SJSA1 (cell line): ENCODE measurements at places on chromosomes 11 and 22.
A peak's percentile ranks its signal among the peaks of the same experiment; 100 is the strongest.

DNA sequence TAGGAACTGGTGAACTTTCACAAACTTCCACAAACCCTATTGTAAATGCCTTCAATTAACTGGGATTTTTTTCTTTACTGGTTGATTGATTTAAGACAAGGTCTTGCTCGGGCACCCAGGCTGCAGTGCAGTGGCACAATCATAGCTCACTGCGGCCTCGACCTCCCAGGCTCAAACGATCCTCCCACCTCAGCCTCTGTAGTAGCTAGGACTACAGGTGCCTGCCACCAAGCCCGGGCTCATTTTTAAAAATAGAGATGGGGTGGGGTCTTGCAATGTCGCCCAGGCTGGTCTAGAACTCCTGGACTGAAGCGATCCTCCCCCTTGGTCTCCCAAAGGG lies 35.7 kb upstream of the POLA2 start:
- no peak for DNase-seq

- no peak for DNase-seq
These were observed 241.8 kb upstream of the ARHGAP42 start for GRCh38 chr11:100445231-100445735.

GRCh38 chr22:32615874-32616564 lies 141.4 kb downstream of the FBXO7 start:
- DNase-seq, result no peak

DNA sequence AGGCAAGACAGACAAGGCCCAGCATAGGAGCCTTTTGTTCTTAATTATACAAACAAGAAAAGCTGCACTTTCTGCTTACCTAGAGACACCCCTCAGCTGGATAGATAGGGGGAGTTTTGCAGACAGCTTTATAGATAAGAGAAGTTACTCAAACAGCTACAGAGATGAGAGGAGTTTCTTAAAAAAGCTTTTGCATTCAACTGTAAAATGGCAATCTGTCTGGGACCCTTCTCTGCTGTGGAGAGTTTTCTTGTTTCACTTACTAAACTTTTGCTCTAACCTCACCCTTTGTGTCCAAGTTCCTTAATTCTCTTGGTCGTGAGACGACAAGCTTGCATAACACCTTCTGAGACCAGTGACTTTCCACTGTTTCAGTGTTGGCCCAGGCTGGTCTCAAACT lies 103.8 kb upstream of the CHORDC1 start:
- no peak for DNase-seq

- no peak for DNase-seq
These were observed 130.9 kb upstream of the CCDC179 start for GRCh38 chr11:22991196-22991595.

- no peak for DNase-seq
These were observed 7.6 kb upstream of the VPS37C start for GRCh38 chr11:61168800-61169199.

DNA sequence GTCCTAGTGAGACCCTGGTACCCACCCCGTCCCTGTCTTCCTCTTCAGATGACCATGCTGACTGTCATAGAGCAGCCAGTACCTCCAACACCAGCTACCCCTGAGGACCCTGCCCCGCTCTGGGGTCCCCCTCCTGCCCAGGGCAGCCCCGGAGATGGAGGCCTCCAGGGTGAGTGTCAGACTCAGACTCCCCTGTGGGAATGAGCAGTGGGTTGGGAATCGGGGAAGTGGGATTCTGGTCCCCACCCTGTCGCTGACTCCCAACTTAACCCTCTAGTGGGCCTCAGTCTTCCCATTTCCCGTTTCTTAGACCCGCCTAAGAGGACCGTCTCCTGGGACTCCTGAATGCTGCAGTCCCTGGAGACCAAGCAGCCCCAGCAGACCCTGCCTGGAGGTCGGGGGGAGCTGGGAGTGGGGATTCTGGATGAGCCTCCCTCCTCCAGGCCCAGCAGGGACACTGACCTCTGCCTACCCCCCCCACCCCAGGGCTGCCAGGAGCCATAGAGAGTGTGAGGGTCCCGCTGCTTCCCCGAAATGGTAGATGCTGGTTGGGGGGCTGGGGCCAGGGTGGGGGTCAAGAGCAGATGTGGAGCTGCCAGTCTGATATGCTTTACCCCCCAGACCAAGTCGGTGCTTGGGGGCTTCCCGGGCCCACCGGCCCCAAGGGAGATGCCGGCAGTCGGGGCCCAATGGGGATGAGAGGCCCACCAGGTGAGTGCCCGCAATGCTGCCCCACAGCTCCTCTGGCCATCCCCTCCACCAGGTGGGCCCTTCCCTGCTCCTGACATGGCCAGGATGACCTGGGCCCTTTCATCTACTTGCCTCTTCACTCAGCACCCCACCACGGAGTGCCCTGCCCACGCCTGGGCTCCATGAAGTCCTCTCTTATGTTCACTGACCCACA lies 25.5 kb downstream of the EMID1 start:
- DNase-seq, result no peak

GRCh38 chr22:38135133-38135706 lies 24.7 kb upstream of the BAIAP2L2 start:
- peak; percentile 87 for DNase-seq

DNA sequence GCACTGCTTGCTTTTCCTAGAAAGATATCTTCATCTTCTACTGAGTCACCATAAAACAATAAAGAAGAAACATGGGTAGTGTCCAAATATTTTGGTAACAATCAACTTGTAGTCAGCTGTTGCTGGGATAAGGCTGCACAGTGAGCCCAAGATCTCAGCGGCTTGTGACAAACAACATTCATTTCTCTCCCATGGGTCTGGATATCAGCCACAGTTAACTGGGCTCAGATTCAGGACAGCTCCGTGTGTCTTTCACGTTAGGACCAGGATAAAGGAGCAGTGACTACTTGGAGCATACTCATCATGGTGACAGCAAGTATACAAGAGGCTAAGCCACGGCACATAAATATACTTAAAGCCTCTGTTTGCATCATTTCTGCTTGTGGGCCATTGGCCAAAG lies 27.9 kb upstream of the GRK3 start:
- no peak for DNase-seq

- DNase-seq, result no peak
These were observed 65.8 kb upstream of the CECR2 start for GRCh38 chr22:17303441-17303839.

GRCh38 chr11:69078930-69079605 lies 30.3 kb downstream of the TPCN2 start:
- no peak for DNase-seq

GRCh38 chr11:19821412-19821875 lies 108.8 kb downstream of the NAV2 start:
- DNase-seq, result no peak

DNA sequence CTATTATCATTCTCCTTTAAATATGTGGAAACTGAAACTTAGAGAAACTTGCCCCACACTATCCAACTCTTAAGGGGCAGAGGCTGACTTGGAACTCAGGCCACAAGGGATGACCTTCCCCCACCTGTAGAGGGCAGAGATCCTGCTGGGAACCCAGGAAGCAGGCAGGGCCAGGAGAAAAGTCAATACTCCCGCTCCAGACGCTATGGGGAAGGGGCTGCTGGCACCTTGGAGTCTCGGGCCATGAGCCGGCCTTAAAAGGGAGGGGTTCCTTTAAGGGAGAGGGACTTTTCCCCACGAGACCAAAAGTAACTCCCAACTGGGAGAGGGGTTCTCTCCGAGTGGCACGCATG lies 620 bp upstream of the ANO5 start:
- no peak for DNase-seq

GRCh38 chr11:124294687-124295086 lies 19.1 kb downstream of the OR8D1 start:
- DNase-seq, result no peak

GRCh38 chr11:2256951-2257700 lies 13.3 kb downstream of the ASCL2 start:
- no peak for DNase-seq

GRCh38 chr11:9982127-9982795 lies 311.8 kb downstream of the SBF2 start:
- no peak for DNase-seq

DNA sequence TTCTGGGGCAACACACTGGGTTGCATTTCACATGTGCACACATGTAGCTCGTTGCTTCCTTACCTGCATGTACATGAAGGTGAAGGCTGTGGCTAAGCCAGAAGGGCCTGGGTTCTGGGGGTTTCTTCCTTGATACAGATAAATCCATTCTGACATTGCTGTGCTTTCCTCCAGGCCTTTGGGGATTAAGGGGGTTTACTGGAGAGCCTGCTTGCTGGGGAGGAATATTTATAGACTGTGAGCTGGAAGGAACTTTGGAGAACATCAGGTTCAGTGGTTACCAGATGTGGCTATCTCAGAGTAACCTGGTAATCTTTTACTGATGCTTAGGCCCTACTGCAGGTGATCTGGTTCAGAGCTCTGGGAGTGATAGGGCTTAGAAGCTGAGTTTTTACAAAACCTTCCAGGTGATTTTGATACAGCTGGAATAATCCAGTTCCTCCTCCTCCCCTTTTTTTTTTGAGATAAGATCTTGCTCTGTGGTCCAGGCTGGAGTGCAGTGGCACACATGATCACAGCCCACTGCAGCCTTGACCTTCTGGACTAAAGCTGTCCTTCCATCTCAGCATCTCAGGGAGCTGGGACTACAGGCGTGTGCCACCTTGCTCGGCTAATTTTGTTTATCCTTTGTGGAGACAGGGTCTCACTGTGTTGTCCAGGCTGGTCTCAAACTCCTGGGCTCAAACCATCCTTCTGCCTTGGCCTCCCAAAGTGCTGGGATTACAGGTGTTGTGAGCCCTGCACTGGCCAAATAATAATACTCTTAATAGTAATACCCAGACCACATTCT lies 19.9 kb downstream of the ACO2 start:
- DNase-seq, result no peak

- no peak for DNase-seq
These were observed 11.1 kb downstream of the SREBF2 start for GRCh38 chr22:41844036-41844435.

DNA sequence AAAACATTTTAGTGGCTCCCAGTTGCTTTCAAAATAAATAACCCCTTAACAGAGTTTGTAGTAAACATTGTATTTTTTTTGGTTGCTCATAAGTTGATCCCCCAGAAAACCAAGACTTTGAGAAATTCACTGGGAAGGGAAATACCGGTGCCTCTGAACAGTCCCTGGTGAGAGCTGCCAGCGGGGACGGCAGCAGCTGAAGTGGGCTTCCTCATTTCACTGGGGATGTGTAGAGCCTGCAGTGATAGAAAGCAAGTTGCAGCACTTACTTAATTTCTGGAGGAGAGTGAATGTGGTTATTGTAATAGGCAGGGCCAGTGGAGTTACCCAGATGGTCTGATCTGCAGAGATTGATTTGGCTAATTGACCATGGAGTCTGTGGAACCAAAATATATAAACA lies 18.6 kb upstream of the MCHR1 start:
- DNase-seq, result no peak

DNA sequence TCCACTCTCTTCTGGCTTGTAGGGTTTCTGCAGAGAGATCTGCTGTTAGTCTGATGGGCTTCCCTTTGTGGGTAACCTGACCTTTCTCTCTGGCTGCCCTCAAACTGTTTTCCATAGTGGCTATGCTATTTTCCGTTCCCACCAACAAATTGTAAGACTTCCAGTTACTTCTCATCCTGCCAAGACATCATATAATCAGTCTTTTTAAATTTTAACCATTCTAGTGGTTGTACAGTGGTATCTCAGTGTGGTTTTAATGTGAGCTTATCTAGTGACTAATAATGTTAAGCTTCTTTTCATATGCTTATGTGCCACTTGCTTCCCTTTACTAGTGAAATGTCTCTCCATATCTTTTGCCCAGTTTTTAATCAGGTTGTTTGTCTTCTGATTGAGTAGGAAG lies 13.6 kb upstream of the TRIM29 start:
- no peak for DNase-seq

DNA sequence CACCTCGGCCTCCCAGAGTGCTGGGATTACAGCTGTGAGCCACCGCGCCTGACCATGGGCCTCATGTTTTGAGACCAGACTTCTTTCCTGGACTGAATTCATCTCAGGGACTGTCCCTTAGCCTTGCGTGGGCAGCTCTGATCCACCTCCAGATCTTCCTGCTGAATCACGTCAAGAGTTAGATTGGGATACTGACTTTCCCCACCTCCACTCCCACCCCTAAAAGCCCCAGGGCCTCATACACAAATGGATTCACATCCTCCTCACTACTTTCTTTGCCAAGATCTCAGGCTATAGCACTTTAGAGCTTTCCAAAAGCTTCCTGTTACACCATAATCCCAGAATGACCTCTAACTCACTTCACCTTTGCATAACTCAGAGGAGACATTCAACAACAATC lies 12.1 kb downstream of the CCDC87 start:
- DNase-seq, result no peak

- no peak for DNase-seq
These were observed 907.7 kb downstream of the BRD1 start for GRCh38 chr22:48919851-48920589.

- no peak for DNase-seq
These were observed 23.7 kb downstream of the ARVCF start for GRCh38 chr22:19992921-19993355.

DNA sequence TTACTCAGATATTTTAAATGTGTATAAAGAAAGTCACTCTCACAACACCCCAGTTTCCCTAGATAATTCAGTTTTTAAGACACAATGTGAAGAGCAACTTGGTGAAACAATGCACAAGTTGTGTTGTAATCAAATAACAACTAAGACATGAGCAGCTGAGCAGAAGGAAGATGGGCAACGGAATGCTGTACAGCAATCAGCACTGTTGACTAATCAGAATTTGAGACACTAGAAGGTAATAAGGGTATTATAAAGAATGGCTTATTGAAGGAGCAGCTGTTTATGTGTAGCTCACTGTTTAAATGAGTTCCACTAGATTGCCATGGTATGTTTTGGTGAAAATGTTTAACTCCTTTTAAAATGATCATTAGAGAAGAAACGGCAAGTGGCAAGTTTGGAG lies 60.1 kb downstream of the SOX6 start:
- DNase-seq, result no peak

GRCh38 chr11:61899146-61899841 lies 7.9 kb upstream of the FADS3 start:
- peak; percentile 93 for DNase-seq

DNA sequence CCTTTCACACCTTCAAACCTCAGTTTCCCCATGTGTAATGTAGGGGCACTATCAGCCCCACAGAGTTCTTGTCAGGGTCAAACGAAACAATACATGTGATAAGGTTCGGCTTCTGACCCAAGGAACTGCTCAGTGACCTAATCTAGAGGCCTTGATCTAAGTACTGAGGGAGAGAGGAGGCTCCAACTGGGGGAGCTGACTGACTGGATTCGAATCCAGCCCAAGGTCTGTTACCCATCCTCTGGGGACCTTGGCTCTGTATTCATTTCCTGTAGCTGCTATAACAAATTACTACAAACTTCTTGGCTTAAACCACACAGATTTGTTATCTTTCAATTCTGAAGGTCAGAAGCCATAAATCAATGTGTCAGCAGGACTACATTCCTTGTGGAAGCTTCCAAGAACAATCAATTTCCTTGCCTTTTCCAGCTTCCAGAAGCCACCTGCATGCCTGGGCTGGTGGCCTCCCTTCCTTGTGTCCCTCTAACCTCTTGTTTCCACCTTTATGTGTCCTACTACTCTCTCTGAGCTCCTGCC lies 10.7 kb upstream of the ANAPC15 start:
- DNase-seq, result no peak

GRCh38 chr11:104155375-104155774 lies 8.6 kb downstream of the PDGFD start:
- DNase-seq, result no peak
